ENCODE measurements at places on chromosomes 6 and 20. TPM values are rescaled to one million over a fixed set of nuclear protein-coding genes. Genes with fewer than 3 reads are reported as not detected.

PCSK2 gene
- 7.5 TPM for polyA plus RNA-seq

SLC35D3 gene
- 0.53 TPM for polyA plus RNA-seq

GLP1R gene
- 0.11 TPM for polyA plus RNA-seq

ZSCAN9 gene
- polyA plus RNA-seq, result 29.1 TPM

NRN1 gene
- polyA plus RNA-seq, result 6.4 TPM

GMEB2 gene
- polyA plus RNA-seq, result 13.6 TPM

GRCh38 chr20:3547906-3548305 is 77.1 kb downstream of the ATRN start:
- no peak for DNase-seq

GRCh38 chr20:905396-905961 is 10.7 kb downstream of the ANGPT4 start:
- no peak for DNase-seq

DNA sequence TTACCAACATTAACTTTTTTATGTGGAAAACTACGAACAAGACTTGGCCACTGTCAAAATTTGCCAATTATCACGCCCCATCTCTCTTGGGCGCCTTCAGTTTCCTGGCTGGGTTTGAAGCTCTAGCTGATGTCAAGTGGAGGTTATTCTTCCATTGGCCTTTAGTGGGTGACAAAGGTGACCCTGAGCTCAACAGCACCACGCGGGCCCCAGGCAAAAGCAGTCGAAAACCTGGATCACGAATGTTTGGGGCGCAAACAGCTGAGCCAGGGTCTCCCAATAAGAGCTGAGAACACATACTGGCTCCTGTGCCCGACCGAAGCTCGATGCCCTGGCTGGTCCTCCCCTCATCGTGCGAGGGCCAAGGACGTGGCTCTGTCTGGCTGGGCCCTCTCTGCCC is 26.8 kb downstream of the SLC17A9 start:
- DNase-seq, result no peak

DNA sequence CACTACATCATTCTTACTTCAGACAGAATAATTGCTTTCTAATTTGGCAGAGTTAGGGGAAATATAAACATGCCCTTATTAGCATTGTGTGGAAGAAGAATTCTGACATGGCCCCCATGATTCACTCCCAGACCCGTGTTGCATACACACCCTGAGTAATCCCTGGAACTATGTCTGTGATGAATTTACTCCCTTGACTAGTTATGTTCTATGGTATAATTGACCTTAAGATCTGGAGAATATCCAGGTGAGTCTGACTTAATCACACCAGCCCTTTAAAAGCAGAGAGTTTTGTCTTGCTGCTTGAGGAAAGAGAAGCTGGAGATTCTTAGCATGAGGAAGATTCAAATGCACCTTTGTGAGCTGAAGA is 262.9 kb downstream of the SOX4 start:
- DNase-seq, result no peak

DNA sequence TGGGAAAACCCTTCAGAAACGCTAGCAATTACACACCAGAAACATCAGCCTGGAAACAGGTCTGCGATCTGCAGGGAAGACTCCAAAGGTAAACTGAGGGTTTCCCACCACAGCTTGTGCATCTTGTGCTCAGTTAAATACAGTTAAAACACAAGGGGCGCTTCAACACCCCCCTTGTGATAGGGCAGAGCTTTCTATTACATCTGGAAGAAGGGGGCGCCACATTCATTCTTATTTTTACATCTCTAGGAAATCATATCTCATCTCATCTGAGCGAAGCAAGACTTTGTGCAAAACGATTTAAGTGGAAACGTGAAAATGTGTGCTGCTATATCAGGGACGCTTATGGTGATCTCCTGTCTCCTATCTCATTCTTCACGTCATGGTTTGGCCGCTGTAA is 58.5 kb downstream of the PRND start:
- DNase-seq, result no peak

Data from adrenal gland (tissue), 19 donors.